ENCODE measurements at places on chromosomes 7 and 10.

DNA sequence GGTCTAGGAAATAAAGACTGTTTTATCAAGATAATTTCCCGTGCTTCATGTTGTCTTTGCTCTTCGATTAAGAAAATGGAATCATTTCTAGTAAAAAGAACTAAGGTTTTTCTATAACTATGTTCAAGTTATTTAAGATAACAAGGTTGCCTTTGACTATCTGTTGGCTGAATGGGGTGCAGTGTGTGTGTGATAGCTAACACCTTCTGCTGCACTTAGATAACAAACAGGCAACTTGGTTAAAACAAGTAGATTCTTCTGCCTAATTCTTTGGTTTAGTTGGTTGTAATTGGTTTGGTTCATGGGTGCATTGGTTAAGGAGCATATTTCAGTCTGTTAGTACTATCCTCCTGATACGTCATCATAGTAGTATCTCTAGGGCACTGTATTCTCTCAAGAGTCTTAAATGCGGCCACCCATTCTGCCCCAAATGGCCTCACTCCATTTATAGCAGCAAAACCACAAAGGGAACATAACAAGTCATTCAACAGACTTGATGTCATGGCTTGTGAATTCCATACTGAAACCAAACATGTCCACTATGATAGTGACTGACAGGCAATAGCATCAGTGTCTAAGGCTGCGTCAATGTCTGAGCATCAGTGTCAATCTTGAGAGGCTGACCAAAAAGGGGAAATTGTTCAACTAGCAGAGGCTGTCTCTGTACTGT lies 55.7 kb downstream of the CCDC3 start:
- no peak for DNase-seq

- DNase-seq = no peak
Measured at GRCh38 chr10:115882021-115882420, 391.0 kb downstream of the GFRA1 start.

DNA sequence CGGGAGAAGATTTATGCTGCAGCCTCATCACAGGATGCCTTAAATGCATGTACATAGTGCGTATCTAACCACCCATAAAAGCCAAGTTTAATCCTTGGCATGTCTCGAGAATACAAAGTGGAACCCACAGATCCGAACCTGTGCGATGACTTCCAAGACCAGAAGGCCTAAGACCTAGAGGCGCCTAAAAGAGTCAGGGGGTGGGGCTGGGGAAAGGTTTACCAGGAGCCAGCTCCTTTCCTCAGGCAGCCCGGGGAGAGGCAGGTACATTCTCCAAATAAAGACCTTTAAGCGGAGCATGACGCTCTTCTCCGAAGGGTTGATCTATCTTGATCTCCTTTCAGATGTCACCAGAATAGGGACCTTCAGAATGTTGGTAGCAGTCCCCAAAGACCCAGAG lies 9.7 kb downstream of the SP8 start:
- no peak for DNase-seq

DNA sequence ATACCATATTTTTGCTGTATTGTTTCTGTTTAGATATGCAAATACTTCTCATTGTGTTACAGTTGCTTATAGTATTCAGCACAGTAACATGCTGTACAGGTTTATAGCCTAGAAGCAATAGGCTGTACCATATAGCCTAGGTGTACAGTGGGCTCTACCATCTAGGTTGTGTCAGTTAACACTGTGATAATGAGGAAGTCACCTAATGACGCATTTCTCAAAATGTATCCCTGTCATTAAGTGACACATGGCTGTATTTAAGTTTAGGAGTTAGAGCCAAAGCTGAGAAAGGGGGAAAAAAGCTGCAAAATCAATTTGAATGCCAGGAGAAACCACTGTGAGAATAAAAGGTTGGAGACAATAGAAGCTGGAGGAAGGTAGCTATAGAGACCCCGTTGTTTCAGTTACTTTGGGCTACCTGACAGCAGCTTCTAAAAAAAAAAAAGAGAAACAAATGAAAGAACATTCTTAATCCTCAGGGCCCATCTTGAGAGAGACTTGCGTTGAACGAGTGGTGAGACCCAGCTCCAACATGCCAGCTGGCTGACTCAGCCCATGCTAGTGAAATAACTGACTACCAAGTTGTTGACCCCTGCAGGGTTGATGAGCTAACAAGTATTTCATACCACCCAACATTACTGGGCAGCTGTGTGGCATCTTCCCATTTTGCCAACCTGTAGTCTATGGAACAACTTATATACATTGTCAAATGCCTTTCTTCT lies 8.7 kb downstream of the STARD3NL start:
- no peak for DNase-seq

GRCh38 chr10:48751730-48752129 lies 67.1 kb downstream of the WDFY4 start:
- DNase-seq = no peak

DNA sequence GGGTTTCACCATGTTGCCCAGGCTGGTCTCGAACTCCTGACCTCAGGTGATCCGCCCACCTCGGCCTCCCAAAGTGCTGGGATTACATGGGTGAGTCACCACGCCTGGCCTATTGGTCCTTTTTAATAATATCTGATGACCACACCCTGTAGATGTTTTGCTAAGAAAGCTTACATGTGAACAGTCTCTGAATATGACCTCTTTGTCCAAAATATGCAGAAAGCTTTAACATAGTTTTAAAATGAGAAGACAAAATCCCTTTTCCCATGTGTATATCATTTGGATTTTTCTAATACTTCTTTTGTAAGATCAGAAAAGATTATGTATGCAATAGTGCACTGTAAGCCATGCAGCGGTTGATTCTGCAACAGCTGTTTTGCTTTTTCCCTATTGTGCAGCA lies 38.5 kb downstream of the MCU start:
- DNase-seq = no peak

GRCh38 chr10:61987951-61988379 lies 86.5 kb downstream of the ARID5B start:
- peak; percentile 51 for DNase-seq

Measured in CD4-positive, alpha-beta T cell treated with Interferon alpha-2 for 1 hour (primary cell).